ENCODE measurements at places on chromosomes 4 and X.

DNA sequence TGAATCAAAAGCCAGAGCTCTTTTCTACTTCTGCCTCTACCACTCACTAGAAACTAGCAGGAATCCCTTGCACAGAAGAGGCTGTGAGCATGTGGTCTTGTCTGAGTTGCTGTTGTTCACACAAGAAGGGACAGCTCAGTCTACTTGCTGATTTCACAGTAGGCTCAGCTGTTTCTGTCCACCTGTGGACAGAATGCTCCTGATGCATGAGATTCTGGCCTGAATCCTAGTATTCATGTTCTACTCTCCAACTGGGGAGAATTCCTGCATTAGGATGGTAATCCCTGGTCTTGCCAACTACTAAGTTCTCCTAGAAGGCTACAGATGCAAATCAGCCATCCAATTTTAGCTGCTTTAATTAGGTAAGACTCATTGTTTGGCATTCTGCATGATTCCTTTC, 112.8 kb downstream of the PPA2 start:
- DNase-seq: no peak

DNA sequence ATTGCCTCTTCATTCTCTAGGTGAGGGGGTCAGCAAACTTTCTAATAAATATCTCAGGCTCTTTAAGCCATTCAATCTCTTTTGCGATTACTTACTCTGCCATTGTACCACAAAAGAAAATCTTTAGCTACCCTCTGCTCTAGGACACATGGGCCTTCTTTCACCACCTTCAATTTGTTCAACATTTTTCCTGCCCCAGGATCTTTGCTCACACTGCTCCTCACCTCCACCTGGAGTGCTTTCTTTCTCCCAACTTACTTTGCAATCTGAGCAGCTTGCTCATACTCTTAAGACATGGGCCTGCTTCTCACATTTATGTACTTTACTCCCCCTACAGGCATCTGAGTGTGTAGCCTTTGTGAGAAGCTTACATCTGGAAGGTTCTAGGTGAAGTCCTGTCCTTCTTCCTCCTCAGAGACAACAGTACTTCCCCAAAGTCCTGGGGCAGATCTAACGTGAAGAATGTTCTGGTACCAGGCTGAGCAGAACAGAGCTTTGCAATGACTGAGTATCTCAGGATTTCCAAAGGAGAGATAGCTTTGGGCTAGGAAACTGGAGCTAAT, 55.0 kb upstream of the PRDM5 start:
- DNase-seq: no peak

DNA sequence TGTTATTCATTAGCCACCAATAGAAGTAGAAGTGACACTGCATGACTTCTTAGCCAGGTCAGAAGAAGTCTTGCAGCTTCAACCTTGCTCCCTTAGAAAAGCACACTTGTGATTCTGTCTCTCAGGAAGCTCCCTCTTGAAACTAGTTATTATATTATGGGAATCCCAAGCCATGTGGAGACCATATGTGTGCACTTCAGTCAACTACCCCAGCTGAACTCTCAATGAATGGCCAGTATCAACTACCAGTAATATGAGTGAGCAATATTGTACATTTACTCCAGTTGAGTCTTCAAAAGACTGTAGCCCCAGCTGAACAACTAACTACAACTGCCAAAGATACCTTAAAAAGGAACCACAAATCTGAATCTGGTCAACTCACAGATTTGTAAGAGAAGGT, 77.1 kb upstream of the GABRA3 start:
- no peak for DNase-seq

- no peak for DNase-seq
Observed at GRCh38 chrX:111071542-111072277, 24.3 kb upstream of the PAK3 start.

GRCh38 chr4:143348233-143349077, 11.8 kb downstream of the GAB1 start:
- DNase-seq: no peak

DNA sequence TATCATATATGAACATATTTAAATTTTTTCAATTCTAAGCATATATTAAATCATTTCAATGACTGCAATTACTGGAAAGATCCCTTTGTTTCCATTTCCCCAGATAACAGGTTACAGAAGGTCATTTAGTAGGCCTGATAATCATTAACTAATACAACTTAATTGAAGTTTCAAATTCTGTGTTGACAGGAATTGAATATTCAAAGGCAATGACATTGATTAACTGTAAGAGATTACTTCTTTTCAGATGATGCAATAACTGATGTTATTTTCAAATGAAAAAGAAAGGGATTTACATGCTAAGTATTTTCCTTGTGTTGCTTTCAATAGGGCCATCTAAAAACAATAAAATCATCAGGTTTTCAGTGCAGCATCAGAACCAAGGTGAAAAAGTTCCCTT, 81.1 kb upstream of the ENPEP start:
- no peak for DNase-seq

DNA sequence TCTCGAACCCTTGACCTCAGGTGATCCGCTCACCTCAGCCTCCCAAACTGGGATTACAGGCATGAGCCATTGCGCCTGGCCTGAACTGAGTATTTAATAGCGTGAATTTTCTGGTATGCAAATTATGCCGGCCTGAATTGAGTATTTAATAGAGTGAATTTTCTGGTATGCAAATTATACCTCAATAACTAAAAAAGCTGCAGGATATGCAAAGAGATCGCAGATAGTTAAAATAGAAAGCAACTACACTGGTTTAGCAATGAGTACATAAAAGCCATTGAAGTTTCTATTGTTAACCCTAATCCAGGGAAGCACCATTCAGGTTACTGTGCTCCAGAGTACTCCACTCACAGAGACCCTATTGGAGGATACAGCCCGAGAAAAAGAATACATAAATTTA, 22.8 kb downstream of the FBXW7 start:
- no peak for DNase-seq

DNA sequence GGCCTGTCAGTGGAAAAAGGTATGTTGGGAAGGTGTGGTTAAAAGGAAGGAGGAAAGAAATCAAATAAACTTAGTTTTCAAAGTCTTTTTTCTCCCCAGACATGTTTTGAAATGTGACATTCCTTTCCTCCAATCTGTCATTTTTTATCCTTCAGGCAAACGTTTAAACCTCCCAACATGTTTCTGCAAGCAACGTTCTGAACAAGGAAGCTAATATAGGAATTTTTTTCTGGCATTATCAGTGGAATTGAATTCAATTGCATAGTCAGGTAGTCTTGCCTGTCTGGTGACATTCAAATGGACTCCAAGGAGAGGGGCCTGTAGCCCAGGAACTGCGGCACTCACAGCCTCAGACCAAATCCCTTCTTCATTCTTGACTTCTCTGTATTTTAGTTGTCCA, 30.0 kb upstream of the RASSF6 start:
- DNase-seq: no peak

DNA sequence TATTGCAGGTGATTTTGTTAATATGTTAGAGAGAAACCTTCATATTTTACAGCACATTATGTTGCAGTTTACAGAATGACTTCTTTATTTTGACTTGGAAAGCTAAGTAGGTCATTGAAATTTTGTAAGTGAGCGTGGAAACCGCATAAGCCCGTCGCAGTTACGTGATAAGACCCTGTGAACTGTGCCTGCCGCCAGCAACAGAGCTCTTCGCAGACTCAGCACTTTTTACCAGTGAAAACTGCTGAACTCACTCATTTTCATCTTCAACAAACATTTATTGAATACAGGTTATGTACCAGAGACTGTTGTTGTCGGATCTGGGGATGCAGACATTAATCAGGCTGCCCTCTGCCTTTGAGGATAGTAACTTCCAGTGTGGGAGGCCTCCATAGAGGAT, 355.7 kb downstream of the HS3ST1 start:
- no peak for DNase-seq

DNA sequence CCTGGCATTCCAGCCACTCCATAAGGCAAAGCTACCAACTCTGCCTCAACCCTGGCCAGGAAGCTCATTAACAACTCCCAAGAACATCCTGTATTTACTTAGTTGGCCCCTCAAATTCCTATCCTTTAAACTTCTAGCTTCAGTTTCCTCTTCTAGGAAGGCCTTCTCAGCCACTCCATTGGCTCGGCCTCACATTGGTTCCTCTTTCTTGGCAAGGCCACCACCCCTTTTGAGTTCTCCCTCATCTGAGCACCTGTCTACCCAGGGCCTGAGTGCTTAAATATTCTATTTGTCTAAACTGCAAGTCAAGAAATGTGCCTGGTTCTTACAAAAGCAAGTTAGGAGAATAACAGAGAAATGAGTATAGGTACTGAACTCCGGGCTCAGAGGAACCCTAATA, 10.0 kb downstream of the SMC1A start:
- DNase-seq: no peak

GRCh38 chr4:141350122-141350905, 129.6 kb downstream of the ZNF330 start:
- no peak for DNase-seq

GRCh38 chrX:139890991-139891700, 41.7 kb downstream of the ATP11C start:
- DNase-seq: no peak

- DNase-seq: no peak
Observed at GRCh38 chrX:23552303-23552702, 115.0 kb upstream of the PRDX4 start.

DNA sequence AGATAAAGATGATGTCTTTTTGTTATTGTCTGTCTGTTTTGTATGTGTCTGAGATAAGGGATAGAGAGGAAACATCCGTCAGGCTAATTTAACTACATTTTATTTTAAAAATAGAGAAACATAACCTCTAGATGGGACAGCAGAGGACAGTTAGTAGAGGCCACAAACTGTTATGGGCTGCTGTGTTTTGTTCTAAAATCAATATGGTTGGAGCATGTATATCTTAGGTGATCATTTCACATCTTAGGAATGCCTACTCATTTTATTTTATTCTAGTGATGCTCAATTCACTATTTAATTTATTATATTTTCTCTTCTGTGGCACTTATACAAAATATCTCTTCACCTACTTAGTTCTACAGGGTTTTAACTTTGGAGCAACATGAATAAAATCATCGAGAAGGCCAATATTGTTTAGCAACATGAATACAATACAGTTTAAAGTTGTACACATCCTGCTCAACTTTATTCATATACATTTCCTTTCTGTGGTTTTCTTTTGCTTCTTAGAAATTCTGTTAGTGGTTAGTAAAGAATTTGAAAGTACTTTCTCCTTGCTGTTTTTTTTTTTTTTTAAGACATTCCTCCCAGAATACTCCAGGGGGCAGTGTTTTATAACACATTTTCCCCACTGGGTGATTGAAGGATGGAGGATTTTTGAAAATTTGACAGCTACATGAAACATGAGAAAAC, 392.9 kb downstream of the UNC5C start:
- DNase-seq: no peak
